Central memory CD8-positive, alpha-beta T cell (primary cell): ENCODE measurements at places on chromosomes 12 and 14.

GRCh38 chr12:67920413-67920812 is 68.8 kb upstream of the IFNG-AS1 start:
- H3K36me3 ChIP-seq: no peaks in the 10 kb centered on the region
- H3K27me3 ChIP-seq: peaks cover 9% of the 10 kb centered on the region
- H3K4me3 ChIP-seq: no peak overlapping the region
- H3K4me1 ChIP-seq: no peaks in the 10 kb centered on the region
- no peak for DNase-seq

DNA sequence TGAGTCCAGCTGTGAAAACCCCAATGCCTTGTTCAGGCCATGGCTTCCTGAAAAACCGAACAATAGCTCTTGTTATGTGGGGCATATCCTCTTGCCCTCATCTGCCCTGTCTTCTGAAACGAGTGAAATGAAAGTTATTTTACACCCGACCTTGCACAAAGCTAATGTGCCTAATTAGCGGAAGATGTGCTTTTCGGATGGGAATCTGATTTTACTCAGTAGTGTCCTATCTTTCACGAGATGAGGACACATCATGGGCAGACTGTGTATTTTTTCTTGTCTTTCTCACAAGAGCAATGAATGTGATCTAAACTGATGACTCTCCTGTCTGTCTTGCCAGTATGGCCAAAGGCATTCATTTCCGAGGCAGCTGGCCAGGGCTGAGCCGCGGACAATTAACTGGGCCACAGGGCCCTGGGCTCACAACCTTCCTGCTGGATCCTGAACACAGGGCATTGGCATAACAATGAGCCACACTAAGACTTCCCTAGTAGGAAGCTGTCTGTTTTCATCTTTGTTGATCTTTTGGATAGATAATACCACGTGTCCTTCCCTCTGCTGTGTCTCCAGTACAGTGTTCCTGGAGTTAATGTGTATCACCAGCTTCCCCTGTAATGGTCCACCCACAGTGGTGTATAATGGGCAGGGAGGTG is 86.0 kb upstream of the HIF1A start:
- H3K27me3 ChIP-seq: no peaks in the 10 kb centered on the region
- no peak for DNase-seq
- H3K4me1 ChIP-seq: no peaks in the 10 kb centered on the region
- H3K4me3 ChIP-seq: no peak overlapping the region
- H3K36me3 ChIP-seq: peaks cover 6% of the 10 kb centered on the region
- H3K27ac ChIP-seq: no peak overlapping the region

DNA sequence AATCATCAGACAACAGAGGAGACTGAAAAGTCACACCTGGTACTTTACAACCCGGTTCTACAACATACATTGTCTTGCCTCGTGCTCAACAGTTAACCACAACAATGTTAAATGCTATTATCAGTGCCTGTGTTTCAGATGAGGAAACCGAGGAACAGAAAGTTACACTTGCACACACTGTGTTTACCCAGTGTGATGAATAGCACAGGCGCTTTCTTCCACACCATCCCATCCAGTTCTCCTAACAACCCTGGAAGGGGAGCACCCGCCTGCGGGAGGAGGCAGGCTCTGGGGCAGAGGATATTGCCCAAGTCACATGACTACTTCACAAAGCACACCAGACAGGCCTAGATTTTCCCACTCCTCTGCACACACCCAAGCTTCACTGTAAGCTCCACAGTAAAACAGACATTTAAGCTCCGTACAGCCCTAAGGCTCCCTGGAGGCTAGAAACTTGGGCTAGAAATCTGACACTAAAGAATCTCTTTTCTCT is 21.8 kb downstream of the NCKAP5L start:
- no peak overlapping the region for H3K27ac ChIP-seq
- H3K36me3 ChIP-seq: peaks cover 5% of the 10 kb centered on the region

DNA sequence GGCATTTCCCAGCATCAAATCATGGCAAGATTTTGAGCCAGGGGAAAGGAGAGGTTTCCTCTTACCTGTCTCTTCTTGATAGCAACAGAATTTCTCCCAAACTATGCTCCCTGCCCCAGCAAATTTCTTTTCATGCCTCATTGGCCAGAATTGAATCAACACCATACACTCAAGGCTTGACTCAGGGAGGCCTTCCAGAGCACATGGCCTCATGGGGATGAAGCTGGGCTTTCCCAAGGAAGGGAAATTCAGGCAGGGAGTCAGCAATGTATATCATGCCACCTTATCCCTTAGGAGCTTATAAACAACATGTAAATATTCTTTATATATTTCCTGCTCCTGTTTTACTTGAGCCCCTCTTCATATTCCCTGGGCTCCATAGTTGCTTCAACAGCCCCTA is 62.1 kb downstream of the ARF6 start:
- H3K27me3 ChIP-seq: no peaks in the 10 kb centered on the region
- H3K4me3 ChIP-seq: no peak overlapping the region
- no peaks in the 10 kb centered on the region for H3K36me3 ChIP-seq
- DNase-seq: no peak
- peak overlapping the region; percentile 78 for H3K27ac ChIP-seq

DNA sequence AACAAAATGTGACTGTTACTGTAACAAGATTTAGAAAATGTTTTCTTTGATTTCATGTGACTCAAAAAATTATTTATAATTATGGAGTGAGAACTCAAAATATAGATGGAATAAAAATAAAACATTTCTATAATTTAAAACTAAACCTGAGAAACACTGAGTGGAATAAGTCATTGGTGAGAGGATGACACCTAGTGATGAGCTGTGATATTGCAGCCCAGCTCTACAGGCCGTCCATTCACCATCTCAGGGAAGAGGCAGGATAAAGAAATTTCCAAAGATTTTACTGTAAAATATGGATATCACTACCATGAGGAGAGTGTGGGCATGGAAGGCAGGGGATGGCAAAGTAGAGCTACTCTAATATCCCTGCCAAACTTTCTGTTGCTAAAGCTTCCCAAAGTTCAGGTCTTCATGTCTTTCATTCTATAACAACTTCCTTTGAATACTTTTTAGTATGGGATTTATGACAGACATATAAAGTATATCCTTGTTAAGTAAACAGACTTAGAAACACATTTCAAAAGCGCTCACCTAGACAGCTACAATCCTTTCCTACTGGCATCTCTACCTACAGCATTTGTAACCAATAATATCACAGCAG is 308.0 kb downstream of the ITPR2 start:
- DNase-seq: no peak
- peaks cover 14% of the 10 kb centered on the region for H3K4me1 ChIP-seq
- H3K4me3 ChIP-seq: no peak overlapping the region
